ENCODE measurements at places on chromosomes 16 and 17.
A peak's percentile ranks its signal among the peaks of the same experiment; 100 is the strongest.

DNA sequence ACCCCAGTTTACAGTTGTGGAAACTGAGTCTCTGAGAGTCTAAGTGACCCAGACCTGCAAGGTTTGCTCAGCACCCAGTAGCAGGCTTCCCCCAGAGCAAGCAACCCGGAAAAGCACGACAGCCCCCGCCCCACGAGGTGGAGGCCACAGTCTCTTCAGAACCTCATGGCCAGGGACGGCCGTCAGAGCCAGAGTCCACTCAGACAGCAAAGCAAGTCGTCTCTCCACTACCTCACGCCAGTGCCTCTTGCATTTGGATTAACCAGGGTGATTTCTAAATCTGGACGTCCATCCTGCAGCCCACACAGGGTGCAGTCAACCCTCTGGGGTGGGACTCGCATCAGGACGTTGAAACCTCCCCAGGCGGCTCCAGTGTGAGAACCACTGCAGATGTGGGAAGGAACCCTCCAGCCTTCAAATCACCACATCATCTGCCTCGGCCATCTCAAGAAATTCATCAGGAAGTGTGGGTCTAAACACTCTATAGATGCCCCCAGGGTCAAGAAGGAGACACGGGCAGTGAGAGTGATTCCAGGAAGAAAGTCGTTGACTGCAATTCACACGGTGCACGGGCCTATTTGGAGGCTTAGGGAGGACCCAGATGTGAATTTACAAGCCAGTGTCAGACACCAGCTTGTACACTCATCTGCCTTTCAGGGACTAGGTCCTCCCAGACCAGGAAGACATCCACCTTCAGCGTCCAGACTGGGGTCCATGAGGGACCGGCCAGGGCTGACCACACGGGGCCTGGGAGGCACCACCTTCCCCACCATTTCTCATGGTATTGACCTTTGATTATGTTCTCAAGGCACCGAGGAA, 20.2 kb upstream of the RBFOX3 start:
- DNase-seq: no peak

- DNase-seq: no peak
Measured at GRCh38 chr16:64469906-64470702, 651.8 kb downstream of the CDH11 start.

GRCh38 chr16:25009822-25010221, 5.3 kb downstream of the ARHGAP17 start:
- DNase-seq: no peak

GRCh38 chr16:4698321-4699045, 5.1 kb downstream of the NUDT16L1 start:
- peak; percentile 18 for DNase-seq

DNA sequence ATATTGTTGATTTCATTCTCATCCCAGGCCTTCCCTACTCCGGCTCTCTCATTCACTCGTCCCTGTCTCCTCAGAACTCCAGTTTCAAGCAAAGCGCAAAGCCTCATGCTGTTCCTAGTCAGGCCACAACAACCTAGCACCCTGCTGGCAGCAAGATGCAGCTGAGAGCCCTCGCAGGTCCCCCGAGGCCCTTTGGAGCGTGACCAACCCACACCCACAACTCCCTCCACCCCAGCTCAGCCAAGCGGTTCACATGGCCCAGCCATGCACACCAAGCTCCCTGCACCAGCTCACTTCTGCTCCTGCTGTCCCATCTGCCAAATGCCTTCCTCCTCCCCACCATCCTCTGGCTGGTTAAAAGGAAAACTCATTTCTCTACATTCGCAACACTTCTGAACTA, 195.8 kb downstream of the IRX5 start:
- no peak for DNase-seq

GRCh38 chr16:10608687-10609401, 28.4 kb upstream of the EMP2 start:
- DNase-seq: no peak

DNA sequence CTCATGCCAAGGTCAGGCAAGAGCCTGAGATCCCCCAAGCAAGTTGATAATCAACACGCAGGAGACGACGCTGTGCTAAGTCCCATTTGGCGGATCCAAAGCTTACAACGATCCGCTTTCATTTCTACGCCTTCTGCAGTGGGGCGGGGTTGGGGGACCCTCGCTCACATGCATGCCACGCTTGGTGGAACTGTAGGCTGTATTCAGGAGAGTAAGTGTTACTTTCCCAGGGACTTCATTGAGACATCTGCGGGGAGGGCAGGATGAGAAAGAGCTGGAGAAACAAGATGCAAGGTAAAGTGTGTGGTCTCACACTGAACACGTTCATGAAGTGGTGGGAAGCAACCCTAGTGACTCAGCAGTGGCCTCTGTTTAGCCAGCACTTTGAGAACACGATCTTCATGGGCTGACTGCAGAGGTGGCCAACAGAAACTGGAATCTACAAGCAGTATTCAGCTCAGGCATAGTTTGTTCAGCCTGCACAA, 100.5 kb downstream of the XYLT1 start:
- no peak for DNase-seq

- no peak for DNase-seq
Measured at GRCh38 chr16:7843261-7843660, 510.6 kb downstream of the RBFOX1 start.

GRCh38 chr16:72197545-72197944, 25.6 kb upstream of the PMFBP1 start:
- no peak for DNase-seq

GRCh38 chr17:9729034-9729650, 62.2 kb downstream of the DHRS7C start:
- peak; percentile 51 for DNase-seq

- no peak for DNase-seq
Measured at GRCh38 chr17:348012-348411, 4.6 kb downstream of the RPH3AL start.

DNA sequence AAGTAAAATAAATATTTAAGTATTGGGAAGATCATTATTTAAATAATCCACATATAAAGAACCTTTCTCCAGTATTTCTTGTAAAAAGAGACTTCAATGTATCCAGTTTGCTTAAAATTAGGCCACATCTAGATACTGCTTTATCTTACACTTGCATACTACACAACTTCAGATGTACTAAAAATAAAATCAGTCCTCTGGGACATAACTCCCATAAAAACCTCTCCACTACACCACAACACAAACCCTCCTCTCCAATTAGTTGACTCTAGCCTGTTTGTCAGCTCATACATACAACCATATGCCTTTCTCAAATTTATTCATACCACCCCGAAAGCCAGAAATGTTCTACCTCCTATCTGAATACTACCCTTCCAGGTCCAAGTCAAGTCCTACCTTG, 21.6 kb downstream of the SPOP start:
- no peak for DNase-seq

GRCh38 chr17:40327735-40328385, 18.9 kb downstream of the RARA start:
- DNase-seq: no peak

- no peak for DNase-seq
Measured at GRCh38 chr17:21039839-21040575, 2.8 kb downstream of the USP22 start.

DNA sequence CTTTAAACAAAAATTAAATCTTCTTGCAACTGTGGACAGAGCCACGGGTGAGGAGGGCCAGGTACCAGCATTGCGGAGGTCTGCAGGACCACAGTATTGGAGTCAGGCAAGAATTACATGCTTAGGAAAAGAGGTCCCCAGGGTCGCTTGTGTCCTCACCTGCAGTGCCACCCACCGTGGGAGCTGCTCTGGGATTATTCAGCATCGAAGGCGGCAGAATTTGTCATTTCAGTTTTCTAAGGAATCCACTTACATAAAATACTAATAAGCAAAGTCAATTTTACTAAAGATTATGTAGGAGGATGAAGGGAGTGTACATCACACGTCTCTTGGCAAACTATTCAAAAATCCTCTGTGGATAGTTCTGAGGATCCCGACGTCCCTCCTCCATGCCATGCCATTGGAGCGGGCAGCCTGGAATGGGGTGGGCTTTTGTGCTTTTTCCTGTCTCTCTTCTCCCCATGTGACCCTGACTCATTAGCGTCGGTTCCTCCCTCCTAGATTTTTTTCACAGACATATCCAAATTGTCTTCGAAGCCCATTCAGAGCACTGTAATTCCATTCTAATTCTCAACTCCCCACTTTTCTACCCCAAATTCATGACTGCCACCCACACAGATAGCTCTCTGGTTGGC, 3.0 kb upstream of the PIK3R6 start:
- no peak for DNase-seq

GRCh38 chr16:57567691-57568090, 25.2 kb downstream of the ADGRG5 start:
- no peak for DNase-seq

DNA sequence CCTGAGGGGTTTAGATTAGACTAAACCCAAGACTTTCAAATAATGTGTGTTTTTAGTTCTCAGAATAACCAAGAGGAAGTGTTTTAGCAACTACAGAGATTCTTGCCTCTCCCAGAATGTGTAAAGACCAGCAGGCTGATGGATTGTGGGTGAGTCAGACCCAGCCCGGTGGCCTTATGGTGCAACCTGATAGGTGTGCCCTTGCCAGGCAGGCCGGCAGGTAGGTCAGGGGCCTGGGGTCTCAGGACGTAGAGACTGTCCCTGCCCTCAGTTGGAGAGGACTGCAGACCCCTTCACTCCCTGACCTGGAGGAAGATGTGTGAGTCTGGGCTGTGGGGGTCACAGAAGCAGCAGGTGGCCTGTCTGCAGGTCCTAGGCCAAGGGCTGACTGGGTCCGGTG, 47.2 kb upstream of the ACSF3 start:
- DNase-seq: no peak

DNA sequence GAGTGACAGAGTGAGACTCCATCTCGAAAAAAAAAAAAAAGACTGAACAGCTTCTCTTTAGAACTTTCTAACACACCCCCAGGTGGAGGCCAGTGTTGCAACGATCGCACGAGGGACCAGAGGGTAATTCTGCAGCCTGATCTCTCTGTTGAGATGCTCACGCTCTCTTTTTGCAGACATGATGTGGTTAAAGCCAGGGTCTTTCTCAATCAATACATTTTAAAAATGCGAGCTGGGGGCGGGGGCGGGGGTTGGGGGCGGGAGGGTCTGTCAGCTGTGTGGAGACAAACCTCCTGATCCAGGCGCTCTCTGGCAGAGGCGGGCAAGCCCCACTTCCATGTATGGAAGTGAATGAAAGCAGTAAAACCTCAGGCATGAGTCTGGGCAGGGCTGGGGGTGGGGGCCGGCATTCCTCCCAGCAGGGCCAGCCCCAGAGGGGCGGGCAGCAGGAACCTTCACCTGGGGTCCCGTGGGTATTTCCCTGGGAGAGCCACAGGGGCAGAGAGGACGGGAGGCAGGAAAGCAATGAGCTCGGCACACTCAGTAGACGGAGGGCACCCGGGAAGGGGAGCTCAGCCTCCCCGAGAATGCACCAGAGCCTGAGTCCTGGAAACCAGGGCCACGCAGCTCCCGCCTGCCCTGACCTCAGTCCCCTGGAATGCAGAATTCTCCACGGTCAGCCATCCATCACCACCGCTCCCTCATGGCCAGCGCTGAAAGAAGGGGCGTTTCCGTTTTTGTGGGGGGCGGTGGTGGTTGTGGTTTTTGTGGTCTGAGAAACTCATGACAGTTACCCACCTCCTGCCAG, 28.0 kb downstream of the NXN start:
- DNase-seq: no peak

DNA sequence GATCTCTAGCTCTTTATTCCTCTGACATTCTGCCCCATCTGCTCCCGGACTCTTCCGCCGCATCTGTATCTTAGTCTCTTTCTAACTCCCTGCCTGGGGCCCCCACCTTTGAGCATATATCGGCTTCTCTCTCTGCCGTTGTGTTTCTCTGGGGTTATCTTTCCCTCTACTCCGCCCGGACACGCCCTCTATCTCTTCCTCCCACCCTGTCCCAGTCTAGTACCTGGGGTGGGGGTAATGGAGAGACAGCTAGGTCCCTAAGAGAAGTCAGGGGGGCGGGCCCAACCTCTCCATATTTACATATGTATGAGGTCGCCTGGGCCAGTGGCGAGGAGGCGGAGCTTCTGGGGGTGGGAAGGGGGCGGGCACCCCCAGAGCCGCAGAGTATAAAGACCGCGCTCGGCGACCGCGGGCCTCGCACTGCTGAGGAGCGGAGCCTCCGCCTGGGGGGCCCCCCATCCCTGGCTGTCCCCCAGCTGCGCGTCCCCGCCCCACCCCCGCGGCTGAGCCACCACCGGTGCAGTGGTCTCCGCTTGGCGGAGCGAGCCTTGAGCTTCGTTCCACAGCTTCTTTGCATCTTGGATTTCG, at the start of gene ATP1B2:
TSS of gene ATP1B2 (plus strand) at position 418 of the 588 bp plus-strand sequence. CDS start 593 bp downstream, outside the sequence.
- peak; percentile 72 for DNase-seq

DNA sequence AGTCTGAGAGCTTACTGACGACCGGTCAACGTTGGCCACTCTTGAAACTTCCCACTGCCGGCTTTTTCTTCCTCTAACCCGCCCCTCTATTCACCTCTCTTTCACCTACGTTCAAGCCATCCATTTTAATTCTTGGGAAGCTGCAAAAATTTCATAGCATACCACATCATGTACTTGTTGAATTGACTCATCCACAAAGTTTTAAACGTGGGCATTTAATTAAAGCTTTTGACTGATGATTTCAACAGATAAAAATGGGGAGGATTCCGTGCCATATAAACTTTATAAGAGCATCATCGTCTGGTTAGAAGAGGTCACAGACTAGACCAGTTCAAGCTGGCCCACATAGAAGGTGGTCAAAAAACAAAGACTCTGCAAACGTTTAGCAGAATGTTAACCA, 22.5 kb downstream of the VPS53 start:
- DNase-seq: no peak

- no peak for DNase-seq
Measured at GRCh38 chr17:73534209-73534909, 109.9 kb downstream of the SDK2 start.

GRCh38 chr17:29615492-29616299, 7.0 kb downstream of the CORO6 start:
- DNase-seq: peak; percentile 90
